Central memory CD8-positive, alpha-beta T cell (primary cell): ENCODE measurements at places on chromosomes 6 and 20.

GRCh38 chr6:131013495-131013894, 49.5 kb downstream of the EPB41L2 start:
- DNase-seq = no peak

GRCh38 chr6:138912308-138912707, 75.7 kb downstream of the REPS1 start:
- DNase-seq = no peak

- DNase-seq = peak; percentile 49
These were observed 335.3 kb downstream of the CD83 start for GRCh38 chr6:14452567-14453527.

DNA sequence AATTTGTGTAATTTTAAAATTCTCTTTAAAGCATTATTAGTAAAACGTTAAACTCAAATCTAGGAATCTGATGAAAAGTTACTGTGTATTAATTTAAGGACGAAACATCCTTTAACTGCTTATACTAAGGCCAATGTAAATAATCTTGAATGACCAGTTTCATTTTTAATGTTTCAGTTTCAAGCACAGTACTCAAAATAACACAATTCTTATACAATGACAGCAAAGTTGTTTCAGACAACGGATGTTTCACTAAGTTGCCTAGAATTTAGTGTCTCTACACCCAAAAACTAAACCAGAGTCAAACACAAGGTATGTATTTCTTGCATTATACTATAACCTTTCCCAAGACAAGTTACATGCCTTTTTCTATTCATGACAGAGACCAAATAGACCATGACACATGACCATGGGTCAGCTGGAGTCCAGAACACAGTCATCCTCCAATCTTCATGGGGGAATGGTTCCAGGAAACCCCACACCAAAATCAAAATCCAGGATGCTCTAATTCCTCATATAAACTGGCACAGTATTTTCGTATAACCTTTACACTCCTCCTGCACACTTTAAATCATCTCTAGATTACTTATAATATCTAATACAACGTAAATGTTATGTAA, 7.7 kb downstream of the PHIP start:
- no peak for DNase-seq

DNA sequence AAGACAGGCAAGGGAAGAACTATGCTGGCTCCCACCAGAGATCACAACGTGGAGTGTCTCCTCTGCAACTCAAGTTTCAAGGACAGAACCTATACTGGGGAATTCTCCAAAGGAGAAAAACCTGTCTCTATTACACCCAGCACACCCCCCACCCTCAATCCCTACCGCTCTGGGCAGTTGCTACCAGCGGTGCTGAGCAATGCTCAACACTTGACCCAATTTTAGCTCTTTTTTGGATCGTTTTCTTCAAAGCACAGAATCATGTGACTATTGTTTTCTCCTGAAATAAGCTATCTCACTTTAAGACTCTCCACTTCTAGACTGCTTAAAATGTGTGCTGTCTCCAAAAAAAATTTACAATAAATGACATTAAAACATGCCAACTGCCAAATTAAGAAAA, 23.3 kb downstream of the MAP7 start:
- DNase-seq = no peak

- DNase-seq = no peak
These were observed 110.0 kb upstream of the SYNDIG1 start for GRCh38 chr20:24359321-24360027.

DNA sequence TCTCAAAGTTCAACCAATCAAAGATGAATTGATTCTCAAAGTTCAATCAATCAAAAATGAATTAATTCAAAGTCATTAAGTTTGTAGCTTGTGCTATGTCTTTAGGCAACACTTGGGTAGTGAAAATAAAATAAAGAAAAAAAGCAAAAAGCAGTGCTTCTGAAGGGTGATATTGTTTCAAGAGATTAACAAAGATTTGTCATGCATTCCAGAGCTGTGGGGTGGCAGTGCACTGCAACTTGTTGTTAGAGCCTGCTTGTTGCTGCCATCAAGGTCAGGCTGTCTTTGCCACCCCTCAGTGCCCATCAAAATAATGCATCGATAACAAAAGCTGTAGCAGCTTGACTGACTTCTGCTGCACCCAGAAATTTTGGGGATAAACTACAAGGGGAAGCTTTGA, 128.6 kb downstream of the RNF144B start:
- DNase-seq = no peak

DNA sequence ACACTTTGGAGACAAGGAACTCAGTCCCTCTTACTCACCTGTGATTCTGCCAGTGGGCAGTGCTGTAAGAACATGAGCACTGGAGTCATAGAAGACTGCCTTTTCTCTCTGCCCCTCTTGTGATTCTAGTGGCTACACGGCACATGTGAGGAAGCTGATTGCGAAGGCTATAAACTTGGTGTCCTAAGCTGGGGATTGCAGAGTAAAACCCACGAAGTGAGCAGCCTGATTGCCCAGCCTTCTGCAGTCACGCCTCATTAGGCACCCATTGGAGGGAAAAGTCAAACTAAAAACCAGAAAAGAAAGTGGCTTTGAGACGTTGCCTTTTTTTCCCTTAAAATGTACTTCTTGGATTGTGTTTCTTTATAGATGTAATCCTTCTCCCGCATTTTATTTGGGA, 748.4 kb upstream of the CHD6 start:
- no peak for DNase-seq

DNA sequence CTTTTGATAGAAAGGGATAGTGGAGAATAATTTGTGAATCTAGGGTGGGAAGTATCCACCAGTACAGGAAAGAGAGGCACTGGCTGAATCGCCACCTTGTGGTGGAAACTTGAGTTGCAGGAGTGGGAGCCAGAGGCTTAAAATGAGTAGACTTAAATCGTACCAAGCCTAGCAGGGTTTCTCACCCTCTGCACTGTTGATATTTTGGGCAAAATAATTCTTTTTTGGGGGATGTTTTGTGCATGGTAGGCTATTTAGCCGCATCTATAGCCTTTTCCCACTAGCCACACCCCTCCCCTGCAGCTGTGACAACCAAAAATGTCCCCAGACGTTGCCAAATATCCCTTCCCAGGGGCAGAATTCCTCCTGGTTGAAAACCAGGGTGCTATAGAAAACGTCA, 119.1 kb downstream of the DHX35 start:
- peak; percentile 63 for DNase-seq

DNA sequence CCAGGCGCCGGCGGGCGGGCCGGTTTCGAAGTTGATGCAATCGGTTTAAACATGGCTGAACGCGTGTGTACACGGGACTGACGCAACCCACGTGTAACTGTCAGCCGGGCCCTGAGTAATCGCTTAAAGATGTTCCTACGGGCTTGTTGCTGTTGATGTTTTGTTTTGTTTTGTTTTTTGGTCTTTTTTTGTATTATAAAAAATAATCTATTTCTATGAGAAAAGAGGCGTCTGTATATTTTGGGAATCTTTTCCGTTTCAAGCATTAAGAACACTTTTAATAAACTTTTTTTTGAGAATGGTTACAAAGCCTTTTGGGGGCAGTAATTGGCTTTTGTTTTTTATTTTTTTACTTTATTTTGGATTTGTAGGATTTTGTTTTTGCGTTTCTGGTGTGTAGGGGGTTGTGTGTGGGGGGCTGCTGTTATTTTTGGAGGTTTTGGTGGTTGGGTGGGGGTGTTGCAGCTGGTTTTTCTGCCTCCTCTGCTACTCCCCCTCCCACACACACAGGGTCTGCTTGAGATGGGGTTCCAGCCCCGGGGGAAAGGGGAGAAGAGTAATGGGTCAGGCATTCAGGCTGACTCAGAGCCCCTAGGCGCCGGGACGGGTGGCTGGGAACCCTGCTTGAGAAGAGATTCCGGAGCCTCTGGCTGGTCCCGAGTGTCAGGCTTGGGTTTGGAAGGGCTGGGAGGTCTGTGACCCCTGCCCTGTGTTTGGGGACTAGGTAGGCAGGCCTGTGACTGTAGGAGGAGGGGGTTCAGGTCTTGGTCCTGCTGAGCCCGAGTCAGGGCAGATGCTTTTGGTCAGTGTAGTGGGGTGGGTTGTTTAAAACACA, 2.0 kb downstream of the CEBPB start:
- peak; percentile 59 for DNase-seq

DNA sequence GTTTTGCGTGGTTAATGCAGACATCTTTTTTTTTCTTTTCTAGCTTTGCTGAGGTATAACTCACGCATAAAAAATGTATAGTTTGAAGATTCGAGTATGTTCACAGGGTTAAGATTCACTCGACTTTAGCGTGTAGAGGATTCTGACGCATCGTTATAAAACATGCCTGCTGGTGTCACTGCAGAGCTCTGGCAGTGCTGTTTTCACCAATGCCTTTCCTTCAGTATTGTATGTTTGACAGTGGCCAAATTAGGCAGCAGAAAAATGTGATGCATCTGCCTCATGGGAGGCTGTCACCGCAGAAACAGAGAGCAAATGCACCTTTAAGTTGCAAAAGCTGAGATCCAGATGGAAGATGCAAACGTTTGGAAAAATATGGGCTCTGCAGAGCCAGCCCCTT, 18.0 kb upstream of the SIRPB2 start:
- no peak for DNase-seq

- DNase-seq = no peak
These were observed 14.4 kb downstream of the PPP1R3G start for GRCh38 chr6:5099537-5099936.

- DNase-seq = no peak
These were observed 122.8 kb downstream of the CLVS2 start for GRCh38 chr6:123118811-123119210.

DNA sequence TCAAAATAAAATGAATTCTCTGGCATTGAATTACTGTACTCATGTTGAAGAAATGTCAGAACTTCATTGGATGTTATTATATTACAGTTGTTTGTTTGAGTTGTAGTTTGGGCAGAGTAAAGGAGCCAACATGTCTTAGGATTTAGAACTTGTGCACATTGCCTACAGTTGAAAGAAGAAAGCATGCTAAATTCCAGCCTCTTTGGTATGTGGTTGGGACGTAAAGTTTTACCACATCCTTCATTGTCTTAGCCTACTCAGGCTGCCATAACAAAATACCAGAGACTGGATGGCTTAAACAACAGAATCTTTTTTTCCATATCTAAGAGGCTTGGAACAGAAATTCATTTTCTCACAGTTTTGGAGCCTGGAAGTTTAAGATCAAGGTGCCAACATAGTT, 42.4 kb downstream of the HFE start:
- no peak for DNase-seq
